ENCODE measurements at places on chromosomes 7 and 10.
A peak's percentile ranks its signal among the peaks of the same experiment; 100 is the strongest.

- peak; percentile 8 for DNase-seq
These were observed 96.0 kb downstream of the GPR85 start for GRCh38 chr7:112990624-112991023.

DNA sequence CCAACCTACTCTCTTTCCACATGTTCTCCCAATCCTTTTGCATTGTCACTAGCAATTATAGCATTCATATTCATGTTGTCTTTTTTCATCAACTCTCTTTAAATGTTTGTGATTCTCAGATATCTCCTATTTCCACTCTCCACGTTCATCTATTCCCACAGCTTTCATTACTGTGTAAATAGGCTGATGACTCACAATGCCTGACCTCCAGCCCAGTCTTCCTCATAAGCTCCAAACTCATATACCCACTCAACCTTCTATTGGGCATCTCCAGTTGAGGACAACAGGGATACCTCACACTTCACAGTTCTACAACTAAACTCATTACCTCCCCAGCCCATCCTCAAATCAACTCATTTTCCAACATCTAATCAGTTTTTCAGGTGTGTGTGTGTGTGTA, 194.1 kb downstream of the DGKI start:
- DNase-seq: no peak

DNA sequence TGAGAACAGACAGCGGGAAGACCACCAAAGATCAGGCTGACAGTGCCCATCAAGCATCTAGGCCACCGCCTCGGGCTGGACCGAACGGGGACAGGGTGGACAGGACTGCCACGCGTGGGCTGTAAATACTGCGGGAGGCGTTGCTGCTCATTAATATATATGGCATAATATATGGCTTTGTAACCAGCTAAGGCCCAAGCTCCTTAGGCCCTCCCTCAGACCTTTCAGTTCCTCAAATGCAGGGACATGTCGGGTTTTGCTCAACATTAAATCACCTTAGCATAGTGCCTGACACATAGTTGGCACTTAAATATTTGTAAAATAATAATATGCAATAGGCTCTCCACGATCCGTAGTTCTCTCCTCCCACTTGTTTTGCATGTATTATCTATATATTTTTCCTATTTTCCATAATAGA, 402 bp upstream of the TMEM168 start:
- no peak for DNase-seq

- no peak for DNase-seq
These were observed 245.5 kb upstream of the PPP2R2D start for GRCh38 chr10:131655101-131655849.

GRCh38 chr7:94922457-94922856, 15.1 kb downstream of the PPP1R9A start:
- no peak for DNase-seq
